Endodermal cell (in vitro differentiated cells): ENCODE measurements at places on chromosomes 2 and 18.
A peak's percentile ranks its signal among the peaks of the same experiment; 100 is the strongest.

DNA sequence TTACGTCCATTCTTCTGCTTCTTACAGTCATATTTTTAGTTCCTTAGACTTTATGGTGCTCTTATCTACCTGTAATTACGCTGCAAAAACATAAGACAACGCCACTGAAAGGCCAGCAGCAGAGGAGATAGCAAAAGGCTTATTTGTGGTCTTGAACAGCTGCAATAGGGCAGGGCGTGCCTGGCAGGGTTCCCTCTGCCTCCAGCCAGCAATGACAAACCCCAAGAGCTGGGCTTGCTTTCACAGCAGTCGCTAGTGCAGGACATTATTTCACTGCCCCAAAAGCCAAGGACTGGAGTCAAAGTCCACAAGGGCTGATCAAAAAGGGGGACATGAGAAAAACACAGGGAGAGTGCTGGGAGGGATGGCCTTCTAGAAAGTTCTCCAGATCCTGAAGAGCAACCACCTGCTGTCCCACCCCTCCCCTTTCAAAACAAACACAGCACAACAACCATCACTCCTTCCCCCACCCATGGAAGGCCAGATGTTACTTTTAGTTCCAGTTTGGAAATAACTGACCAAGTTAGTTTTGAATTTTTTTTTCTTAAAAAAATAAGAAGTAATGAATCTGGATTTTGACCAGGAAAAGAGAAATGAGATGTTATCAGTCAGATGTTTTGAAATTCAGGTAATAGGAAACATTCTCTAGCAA, 127.8 kb downstream of the RBMS1 start:
- DNase-seq = no peak

- no peak for DNase-seq
Measured at GRCh38 chr2:198706476-198707082, 751.2 kb downstream of the SATB2 start.

DNA sequence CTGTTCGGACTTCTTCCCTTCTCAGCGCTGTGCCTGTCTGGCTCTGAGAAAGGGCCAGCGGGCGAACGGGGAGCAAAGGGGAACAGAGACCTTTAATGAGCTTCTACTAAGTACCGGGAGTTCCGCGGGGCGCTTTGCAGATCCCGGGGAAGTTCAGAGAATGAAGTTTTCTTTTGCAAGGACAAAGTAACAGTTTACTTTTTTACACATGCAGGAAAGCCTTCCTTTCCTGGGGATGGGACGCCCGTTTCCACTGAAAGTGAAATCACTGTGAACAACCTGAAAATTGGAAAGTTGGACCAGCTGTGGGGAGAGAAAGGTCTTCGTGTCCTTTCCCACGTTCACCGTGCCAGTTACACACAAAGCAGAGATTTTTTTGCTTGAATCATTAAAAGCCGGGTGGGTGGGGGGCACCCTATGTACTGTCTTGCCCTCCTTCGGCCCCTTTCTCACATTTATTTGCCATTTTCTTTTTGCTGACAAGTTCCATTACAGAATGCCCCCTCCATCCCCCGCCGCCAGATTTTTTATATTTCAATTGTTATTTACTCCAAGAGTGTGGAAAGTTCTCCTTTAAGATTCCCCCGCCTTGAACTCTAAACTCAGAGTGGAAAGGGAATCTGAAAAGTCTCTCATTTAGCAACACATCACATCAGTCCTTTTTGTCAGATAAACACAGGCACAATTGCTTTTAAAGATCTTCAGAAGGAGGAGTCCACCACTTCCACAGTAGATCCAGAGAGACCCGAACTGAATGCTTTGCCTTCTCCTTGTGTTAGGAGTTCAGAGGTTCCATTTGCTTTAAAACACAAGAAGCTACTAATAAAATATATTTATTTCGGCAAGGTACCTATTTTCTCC, 1.1 kb upstream of the FN1 start:
- DNase-seq = peak; percentile 80

DNA sequence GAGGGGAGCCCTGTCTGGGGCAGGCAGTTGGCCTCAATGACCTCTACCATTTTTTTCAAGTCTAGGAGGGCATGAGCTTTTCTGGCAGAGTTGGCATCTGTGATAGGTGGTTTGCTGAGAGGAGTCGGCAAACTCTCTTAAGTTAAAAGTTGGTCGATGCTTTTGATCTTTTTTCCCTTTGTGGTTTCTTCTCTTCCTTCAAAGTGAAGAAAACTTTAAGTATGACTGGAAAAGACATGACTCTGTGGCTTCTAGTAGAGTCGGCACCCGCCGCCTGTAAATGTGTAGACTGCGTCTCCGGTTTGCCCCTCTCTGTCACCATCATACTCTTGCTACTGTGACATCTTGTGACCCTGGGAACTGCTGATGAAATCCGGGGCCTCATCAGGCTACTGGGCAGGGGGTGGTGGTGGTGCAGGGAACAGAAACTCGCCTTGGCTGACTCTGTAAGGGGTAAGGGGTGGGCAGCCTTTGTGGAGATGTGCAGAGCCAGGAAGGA, 21.1 kb downstream of the INPP5D start:
- no peak for DNase-seq

- no peak for DNase-seq
Measured at GRCh38 chr18:38458698-38459097, 893.1 kb upstream of the CELF4 start.

DNA sequence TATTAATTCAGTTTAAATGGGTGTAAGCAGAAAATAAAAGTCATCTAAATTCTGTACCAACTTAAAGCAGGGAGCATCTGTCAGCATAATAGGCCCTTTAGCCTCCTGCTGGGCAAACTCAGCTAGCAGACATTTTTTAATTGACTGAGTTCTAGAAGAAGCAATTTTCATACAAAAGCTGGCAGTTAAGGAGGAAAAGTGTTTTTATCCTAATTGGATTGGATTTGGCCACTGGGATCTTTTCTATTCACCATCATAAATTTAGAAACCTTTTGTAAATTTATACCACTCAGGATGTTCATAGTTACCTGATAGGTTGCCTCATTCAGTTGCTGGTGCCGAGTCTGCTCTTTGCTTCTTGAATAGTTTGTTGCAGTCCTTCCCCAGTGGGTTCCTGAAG, 262.7 kb upstream of the FSIP2 start:
- DNase-seq = no peak

GRCh38 chr2:162007447-162008040, 66.5 kb downstream of the DPP4 start:
- DNase-seq = no peak

GRCh38 chr18:425106-425745, 75.3 kb downstream of the COLEC12 start:
- DNase-seq = no peak

DNA sequence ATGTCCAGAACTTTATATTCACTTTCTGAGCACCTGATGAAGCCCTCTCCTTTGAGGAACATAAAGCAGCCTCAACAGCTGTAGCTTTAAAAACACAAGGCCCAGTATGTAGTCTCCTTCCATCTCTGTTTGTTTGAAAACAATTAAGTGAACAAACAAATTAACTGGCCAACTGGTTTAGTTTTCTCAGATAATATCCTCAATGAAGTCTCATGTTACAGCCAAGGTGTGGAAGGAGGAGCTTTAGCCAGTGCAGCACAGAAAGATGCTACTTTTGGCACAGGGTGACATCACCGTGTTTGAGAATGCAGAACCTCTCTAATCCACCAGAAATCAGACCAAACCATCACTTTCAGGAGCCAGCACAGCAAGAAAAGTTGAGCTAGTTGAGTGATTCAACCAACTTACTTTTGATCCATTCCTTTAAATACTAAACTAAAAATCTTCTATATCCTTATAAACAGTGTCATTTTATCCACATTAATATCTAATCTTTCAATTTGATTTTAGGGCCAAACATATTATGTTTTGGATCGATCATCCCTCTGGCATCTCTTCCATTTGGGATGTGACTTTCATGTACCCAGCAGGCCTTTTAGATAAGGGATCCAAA, 488.7 kb downstream of the ARHGAP15 start:
- no peak for DNase-seq

DNA sequence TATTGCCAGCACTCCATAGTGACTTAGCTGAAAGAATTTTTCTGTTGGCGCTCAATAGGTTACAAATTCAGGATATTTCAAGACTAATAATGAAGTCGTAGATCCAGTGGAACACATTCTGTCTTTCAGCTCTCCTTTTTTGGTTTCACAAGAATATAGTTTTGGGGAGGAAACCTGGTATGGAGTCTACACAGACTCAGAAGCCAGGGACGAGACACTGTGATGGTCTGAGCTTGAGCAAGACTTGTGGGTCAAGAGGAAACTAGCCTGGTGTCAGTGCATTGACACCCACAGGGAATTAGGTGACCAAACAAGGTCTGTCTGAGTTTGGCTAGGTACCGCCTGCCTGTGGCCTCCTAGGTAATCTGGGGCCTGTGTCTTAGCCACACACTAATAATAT, 26.9 kb downstream of the ARL4C start:
- no peak for DNase-seq

GRCh38 chr18:80159713-80160636, 50.9 kb downstream of the ADNP2 start:
- DNase-seq = peak; percentile 72

GRCh38 chr2:96396095-96396494, 60.5 kb downstream of the NCAPH start:
- no peak for DNase-seq

- DNase-seq = peak; percentile 31
Measured at GRCh38 chr2:241908686-241909420, 39.3 kb downstream of the RTP5 start.

DNA sequence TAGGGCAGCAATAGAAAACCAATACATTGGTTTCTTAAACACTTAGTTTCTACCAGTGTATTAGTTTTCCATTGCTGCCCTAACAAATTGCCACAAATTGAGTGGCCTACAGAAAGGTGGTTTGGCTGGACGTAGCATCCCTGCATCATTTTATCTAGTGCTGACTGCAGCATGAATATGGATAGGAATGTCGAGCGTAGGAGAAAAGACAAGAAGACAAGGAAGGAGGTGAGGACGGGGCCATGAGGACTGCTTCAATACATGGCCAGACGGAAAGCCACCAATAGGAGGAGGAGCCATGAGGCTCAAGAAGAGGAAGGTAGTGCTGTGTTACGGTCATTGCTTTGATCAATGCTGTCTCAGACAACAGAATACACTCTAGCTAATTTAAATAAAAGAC, 154.5 kb upstream of the NDUFV2 start:
- DNase-seq = no peak

DNA sequence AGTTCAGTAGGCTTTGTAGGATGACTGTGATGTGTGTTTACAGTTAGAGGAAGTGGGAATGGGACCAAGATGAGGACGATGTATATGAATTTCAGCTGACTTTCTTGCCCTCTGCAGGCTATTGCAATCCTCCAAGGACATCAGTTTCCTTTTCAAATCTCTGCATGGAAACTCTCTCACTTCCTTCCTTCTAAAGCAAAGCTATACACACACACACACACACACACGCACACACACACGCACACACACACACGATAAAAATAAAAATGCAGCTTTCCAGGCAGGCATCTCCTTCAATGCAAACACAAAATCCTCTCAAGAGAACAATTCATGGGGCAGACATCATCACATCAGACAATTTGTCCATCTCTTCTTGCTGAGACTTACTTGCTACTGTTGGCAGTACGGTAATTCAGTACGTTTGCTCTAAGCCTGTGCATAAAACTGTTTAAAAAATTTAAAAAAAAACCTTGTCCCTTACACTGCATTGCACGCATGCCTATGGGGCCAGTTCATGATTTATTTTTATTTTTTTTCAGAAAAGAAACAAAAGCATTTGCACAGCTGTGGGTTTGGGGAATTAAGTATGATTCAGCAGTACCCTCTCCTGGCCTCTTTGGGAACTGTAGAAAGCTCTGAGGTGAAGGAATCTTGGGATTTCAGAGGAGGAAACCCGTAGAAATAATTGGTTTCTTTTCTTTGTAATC, 27.1 kb upstream of the ICOS start:
- peak; percentile 63 for DNase-seq

- no peak for DNase-seq
Measured at GRCh38 chr2:186347472-186347871, 138.6 kb upstream of the ZC3H15 start.

DNA sequence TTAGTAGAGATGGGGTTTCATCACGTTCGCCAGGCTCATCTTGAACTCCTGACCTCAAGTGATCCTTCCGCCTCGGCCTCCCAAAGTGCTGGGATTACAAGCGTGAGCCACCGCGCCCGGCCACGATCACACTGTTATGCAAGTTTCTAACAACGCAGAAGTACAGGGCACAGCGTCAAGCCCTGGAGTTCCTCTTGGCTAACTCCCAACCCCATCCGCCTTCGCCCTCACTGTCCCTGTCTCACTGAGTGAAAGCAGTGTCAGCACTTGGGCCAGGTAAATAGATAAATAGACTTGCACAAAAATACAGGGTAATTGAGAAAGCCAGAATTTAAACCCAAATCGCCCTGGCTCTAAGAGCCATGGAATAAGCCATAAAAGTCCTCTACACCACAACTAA, 111.7 kb downstream of the ACVR1 start:
- DNase-seq = no peak

DNA sequence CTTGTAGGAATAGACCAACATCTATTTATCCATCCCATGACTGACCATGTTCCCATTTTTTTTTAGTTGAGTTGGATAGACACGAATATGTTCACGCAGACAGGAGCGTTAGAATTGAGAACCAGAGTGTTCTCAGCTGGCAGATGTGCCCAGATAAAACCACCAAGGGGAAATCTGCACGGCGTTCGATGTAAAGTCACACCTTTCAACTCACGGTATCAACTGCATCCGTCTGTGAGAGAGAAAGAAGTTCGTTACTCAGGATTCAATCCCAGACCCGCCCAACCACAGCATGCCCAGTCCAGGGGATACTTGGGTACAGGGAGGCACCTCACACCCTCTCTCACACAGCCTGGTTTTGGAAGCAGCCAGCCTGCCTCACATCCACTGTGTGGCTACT, 26.1 kb downstream of the MAL start:
- no peak for DNase-seq
